Activated CD4-positive, alpha-beta T cell treated with anti-CD3 and anti-CD28 coated beads, Interleukin-2, amount 50 U/mL, for 16 hours (primary cell): ENCODE measurements at places on chromosomes 4 and X.

DNA sequence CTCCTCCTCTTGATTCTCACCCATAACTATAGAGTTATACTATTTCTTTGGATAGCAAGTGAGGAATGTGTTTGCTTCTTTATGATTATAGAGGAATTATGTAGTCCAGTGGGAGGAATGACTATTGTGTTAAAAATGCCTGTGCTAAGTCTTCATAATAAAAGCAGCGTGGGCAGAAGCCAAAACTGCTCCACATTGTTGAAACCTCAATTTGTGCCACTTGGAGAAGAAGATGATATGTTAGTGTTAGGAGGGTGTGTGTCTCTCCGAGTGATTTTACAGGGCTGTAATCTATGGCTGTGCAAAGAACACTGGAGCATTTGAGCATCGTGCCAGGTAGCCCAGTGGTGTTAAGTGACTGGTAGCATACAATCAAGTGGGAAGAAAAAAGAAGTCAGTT, 74.3 kb downstream of the FRAS1 start:
- DNase-seq, result no peak

DNA sequence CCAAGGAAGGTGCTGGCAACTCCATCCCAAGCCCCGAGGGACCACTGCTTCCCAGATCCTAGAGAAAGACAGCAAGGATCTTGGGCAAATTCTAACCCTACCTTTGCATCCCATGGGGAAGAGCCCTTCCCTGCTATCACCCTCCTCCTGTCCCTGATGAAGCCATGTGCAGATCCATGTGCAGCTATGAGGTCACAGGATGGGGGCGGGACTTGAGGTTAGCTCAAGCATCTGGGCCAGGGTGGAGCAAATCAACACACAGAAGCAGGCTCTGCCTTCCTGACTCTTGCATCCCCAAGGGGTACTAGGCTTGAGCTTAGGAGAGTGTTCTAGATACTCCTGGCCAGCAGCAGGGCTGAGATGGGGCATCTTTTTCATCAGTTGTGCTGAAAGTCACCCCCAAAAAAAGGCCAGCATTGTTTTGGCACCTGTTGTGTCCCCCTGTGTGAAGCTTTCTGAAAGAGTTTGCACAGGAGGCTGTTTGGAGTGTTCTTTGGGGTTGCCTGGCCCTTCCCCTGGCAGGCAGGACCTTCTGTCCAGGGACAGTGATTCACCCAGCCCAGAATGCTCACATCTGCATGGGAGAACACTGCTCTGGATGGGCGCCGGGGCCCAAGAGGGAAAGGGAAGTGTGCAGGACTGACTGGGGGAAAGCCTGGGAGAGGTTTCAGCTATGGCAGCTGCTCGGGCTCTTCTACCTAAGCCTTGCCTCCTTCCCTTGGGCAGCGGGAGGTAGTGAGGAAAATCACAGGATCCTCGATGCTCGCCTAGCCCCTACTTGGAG, 50.8 kb downstream of the PRPS1 start:
- peak; percentile 64 for DNase-seq

DNA sequence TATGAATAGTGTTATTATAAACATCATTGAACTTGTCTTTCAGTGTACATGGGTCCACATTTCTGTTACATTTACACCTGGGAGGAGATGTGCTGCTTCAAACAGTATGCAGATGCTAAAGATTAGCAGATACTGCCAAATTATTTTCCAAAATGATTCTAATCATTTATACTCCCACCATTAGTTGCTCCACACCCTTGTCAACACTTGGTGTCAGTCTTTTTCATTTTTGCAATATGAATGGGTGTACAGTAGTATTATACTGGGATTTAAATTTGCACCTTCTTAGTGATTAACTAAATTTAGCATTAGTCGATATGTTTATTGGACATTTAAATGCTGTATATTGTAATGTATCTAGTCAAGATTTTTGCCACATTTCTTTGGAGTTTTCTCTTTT, 131.6 kb upstream of the GRID2 start:
- no peak for DNase-seq

- no peak for DNase-seq
These were observed 262.6 kb downstream of the C4orf33 start for GRCh38 chr4:129358571-129358970.

DNA sequence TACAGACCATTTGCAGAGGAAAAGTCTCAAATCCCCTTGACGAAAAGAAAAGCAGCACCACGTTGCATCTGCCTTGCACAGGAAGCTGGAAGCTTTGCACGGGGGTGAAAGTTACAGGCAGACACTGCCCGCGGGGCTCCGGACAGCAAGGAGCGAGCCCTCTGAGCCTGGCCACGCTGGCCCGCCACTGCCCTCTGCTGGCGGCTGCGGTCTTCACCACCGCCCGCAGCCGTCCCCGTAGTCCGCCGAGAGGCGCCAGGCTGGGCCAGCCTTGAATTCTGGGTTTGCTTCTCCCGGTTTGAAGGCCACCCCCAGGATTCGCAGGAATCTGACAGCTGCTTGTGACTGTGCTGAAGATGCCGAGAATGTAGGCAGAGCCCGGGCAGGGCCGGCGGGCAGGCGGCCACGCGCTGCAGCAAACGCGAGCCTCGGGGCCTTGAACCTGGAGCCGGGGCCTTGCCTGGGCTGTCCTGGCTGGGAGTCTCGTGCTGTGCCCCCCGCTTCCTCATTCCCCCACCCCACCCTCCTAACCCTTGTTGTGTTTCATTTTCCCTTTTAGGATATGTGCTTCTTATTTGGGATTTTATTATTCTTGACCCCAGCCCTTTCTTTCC, 49.2 kb downstream of the ENPP6 start:
- DNase-seq, result peak; percentile 61

- no peak for DNase-seq
These were observed 25.4 kb upstream of the PROM1 start for GRCh38 chr4:16109256-16109655.

DNA sequence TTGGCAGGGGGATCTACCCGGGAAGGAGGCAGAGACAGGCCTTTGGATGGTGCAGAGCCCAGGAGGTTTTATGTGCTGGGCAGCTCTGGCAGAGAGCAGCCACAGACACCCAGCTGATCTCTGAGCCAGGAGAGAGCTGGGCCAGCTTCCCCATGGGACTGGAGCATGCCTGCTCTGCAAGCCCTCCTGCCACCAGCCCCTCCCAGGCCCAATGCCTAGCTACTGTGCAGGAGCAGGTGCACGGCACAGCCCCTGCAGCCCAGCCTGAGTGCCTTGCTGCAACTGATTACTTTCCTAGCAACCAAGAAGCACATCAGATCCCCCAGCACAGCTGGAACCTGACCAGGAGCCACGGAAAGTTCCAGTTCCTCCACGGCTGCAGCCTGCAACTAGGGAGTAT, 57.8 kb upstream of the BEND2 start:
- no peak for DNase-seq
